Amniotic epithelial cell (primary cell): ENCODE measurements at places on chromosomes 2 and 18.
A peak's percentile ranks its signal among the peaks of the same experiment; 100 is the strongest.

- no peak for DNase-seq
Observed at GRCh38 chr2:193476171-193476800, 1281.6 kb upstream of the TMEFF2 start.

GRCh38 chr2:223633656-223634055 is 31.5 kb upstream of the SCG2 start:
- no peak for DNase-seq

- peak; percentile 75 for DNase-seq
Observed at GRCh38 chr2:187842978-187843847, 289.0 kb upstream of the TFPI start.

- DNase-seq, result peak; percentile 48
Observed at GRCh38 chr18:54235871-54236270, 11.4 kb upstream of the MBD2 start.

- DNase-seq, result peak; percentile 65
Observed at GRCh38 chr2:8119782-8120505, 561.9 kb upstream of the ID2 start.
